Stimulated activated CD8-positive, alpha-beta memory T cell treated with anti-CD3 and anti-CD28 coated beads, Interleukin-7, amount 100 ng/mL, for 24 hours (primary cell): ENCODE measurements at places on chromosomes 5 and 9.

DNA sequence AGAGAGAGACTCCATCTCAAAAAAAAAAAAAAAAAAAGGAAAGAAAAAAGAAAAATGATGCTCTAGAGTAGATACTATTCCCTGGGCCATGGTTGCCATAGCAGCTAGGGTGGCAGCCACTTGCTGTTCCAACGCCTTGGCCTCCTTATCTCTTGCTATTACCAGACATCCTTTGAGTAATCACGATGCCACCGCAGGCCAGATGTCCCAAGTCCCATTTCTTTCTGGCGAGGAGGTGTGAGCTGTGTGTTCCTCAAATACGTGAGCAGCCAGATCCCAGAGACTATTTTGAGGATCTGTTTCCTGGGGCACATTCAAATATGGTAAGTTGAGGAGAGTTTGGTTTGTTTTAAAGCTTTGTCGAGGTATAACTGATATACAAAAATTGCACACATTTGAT lies 23.4 kb upstream of the GFPT2 start:
- no peak for DNase-seq

GRCh38 chr9:77999231-77999631 lies 32.4 kb downstream of the GNAQ start:
- no peak for DNase-seq

GRCh38 chr5:69341520-69342161 lies 9.0 kb upstream of the CCDC125 start:
- DNase-seq = no peak

DNA sequence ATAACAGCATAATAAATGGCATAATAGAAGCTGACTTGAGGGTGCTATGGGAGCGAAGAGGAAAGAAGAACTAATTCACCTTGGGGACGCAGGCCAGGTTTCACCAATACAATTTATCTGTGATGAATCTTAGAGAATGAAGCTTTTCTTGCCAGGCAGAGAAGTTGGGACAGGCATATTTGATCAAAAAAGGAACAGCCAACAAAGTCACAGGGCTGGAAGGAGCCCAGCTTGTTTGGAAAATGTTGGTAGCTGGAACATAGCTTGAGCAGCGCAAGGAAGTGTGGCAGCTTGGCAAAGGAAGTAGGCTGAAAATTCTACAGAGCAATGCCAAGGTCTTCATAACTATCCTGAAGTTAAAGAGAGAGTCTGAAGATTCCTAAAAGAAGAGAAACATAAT lies 181.5 kb upstream of the OR13F1 start:
- DNase-seq = no peak

- no peak for DNase-seq
These were observed 3.3 kb upstream of the LSM11 start for GRCh38 chr5:157740229-157740610.

- DNase-seq = no peak
These were observed 361.3 kb downstream of the RAB3C start for GRCh38 chr5:58944221-58944620.
